Stimulated activated CD4-positive, alpha-beta T cell treated with anti-CD3 and anti-CD28 coated beads, Interleukin-1b, Interleukin-23, amount 100 ng/mL, for 1 hour (primary cell): ENCODE measurements at places on chromosomes 13 and 19.

GRCh38 chr13:112615391-112615790, 27.4 kb upstream of the TUBGCP3 start:
- DNase-seq = no peak

DNA sequence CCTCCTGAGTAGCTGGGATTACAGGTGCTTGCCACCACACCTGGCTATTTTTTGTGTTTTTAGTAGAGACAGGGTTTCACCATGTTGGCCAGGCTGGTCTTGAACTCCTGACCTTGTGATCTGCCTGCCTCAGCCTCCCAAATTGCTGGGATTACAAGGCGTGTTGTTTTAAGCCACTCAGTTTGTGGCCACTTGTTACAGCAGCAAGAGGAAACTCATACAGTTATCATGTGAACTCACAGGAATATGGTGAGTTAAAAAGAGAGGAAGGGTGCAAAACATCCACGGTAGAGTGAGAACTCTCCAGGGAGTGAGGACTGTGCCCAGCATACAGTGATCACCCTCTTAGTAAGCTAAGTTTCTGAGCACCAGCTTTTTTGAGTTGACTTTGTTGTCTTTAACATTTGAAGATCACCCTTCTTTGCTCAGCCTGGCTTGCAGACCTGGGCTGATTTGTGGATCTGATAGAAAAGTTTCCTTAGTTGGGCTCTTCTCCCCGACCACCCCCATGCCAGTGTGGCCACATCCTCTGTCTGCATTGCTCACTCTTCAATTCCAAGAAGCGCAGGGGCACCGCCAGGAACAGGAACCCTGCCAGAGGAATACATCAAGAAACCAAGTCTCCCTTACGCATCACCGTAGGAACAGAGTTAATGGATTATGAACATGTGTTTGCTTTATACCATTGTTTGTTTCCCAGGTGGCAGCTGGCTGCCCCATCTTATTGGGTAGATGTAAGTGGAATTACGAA, 16.0 kb downstream of the ALOX5AP start:
- no peak for DNase-seq

DNA sequence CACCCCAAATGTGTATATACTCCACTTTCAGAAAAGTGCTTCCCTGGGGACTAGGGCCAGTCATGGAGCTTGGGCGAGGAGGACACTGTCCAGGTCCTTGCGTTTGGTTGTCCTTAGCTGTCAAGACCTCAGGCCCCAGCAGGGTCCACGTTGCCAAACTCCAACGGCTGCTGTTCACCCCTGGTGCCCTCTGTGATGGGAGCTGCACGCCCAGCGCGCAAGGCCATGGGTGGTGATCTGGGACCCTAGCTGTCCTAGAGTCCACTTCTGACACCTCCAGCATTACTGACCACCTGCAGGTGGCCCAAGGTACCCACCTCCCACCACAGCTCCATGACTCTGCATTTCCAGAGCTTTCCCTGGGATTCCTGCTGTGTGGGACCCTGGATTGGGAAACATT, 4.0 kb downstream of the LRP3 start:
- no peak for DNase-seq

- DNase-seq = no peak
Measured at GRCh38 chr19:34313188-34313587, 51.8 kb upstream of the GPI start.

DNA sequence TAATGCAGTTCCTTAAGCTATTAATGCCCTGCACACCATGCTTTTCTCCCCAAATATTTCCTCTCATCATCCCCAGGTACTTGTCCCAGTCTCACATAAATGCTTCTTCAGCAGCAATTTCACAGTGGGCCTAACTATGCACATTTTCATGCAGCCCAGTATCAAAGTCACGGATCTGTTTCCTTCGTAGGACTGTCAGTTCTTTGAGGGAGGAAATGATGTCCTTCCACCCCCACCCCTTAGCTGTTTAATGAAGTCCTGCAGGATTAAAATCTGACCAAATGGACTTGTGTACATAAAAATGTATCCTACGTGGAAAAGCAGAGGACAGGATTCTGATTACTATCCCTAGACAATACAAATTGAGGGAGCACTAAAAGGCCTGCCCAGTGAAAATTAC, 68.6 kb upstream of the ARGLU1 start:
- no peak for DNase-seq

GRCh38 chr19:9324584-9324962, 594 bp downstream of the ZNF559 start:
- DNase-seq = no peak

- no peak for DNase-seq
Measured at GRCh38 chr13:32905063-32905863, 111.0 kb upstream of the KL start.

GRCh38 chr13:64928696-64929499, 2301.2 kb downstream of the PCDH9 start:
- DNase-seq = no peak

- DNase-seq = no peak
Measured at GRCh38 chr13:110301606-110302553, 5.1 kb downstream of the COL4A1 start.

DNA sequence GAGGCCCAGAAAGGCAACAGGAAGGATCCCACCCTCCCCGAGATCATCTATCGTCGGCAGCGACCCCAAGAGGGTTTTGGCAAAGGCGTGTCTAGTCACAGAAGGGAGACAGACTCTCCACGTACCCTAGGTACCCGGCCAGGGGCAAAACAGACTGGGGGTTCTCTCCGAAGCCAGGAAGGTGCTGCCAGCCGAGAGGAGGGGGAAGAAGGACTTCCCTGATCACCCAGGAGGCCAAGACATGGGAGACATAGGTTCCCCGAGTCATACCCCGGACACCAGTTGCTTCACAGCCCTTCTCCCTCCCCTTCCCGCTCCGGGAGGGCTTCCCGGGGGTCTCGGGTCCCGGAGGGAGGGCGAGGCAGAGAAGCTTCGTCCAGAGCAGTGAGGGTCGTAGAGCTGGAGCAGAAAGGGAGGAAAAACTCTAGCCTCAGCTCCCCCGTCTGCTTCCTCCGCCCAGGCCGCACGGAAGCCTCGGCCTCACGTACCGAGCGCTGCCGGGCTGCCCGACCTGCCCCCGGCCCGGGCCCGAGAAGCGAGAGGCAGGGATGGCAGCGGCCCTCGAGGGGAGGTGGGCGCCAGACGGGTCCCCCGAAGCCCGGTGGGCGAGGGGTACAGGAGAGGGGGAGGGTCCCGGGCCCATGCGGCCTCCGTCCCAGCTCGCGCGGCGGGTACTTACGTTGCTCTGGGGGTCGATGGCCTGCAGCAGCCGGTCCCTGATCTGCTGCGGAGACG, 644 bp downstream of the MED26 start:
- no peak for DNase-seq

DNA sequence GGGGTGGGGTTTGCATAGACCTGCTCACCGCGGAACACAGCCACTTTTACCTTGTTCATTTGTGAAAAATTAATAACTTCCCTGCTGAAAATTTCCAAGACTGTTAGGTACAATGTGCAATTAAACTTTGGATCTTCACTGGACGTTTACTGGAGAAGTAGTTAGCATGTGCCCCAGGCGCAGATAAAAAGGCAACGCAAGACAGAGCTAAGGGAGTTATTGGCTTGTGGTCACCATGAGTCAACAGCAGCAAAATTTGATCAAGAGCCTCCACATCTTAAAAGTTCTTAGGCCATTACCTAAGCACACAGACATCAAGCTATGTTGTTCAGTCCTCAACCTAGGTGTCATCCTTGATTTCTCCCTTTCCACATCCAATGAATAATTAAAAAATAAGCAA, 257.0 kb downstream of the LHFPL6 start:
- DNase-seq = no peak

GRCh38 chr13:96686286-96686685, 308.0 kb downstream of the OXGR1 start:
- DNase-seq = no peak

GRCh38 chr19:41774515-41774980, 19.2 kb downstream of the CEACAM6 start:
- DNase-seq = no peak

- no peak for DNase-seq
Measured at GRCh38 chr19:44707794-44708193, 8.8 kb downstream of the CEACAM16 start.

- no peak for DNase-seq
Measured at GRCh38 chr13:114132419-114133121, at the start of gene RASA3. Gene RASA3, minus strand, starts transcription at chr13:114132623. Its CDS starts 134 bp downstream, at chr13:114132489.

- DNase-seq = no peak
Measured at GRCh38 chr13:49424011-49424560, 19.8 kb downstream of the CAB39L start.

DNA sequence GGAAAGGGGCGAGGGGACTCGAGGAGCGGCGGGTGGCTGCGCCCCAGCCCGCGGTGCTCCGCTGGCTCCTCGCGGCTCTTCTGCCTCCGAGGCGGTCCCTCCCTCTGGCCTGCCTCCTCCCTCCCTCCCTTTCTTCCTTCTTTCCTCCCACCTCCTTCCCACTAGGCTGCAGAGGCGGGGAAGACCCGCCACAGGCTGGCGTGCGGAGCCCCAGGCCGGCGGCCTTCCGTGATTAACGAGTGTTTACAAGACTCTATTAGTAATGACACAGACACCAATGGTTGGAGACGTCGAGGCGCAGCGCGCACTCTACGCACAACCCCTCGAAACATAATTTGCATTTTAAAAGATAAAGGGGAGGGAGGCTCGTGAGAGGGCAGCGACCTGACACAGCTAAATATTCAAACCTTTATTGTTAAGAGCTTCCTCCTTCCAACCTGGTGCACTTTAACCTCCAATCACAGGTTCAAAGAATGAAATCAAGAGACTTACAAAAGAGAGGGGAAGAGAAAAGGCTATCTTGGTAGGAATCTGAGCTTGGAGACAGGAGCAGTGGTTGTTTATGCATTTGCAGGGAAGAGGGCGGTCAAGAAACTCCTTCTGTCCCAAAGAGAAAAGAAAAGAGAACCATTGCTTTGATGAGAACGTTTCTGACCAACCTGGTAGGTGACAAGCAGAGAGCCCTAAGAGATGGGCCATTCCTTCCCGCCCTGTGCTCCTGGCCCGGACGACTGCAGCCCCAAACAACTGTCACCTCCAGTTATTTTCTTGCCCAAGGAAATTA, at the start of gene CDX2:
Gene CDX2, minus strand, starts transcription at position 234 of the 784 bp plus-strand sequence. CDS start 309 bp downstream, outside the sequence.
- DNase-seq = no peak

DNA sequence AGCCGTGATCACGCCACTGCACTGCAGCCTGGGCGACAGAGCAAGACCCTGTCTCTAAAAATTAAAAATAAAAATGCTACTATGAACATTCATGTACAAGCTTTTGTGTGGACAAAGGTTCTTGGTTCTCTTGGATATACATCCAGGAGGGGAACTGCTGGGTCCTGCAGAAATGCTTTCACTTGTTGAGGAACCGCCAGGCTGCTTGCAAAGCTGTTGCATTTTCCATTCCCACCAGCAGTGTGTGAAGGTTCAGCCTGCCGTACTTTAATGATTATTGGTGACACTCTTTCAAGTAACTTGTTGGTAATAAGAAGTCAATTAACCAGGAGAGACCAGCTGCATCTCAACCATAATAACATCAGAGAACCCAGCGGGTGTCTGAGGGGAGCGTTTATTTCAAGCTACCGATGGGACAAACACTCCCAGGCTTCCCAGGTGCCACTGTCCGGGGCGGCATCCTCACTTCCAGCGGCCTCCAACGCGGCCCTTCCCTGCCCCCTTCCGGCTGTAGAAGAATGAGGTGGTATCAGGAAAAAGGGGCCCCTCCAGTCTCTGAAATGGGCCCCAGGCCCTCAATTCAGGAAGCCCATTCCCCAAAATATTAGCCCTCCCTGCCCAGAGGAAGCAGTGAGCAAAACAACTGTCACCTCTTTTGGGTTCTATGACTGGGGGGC, 15.2 kb upstream of the PPP1R12C start:
- DNase-seq = no peak

DNA sequence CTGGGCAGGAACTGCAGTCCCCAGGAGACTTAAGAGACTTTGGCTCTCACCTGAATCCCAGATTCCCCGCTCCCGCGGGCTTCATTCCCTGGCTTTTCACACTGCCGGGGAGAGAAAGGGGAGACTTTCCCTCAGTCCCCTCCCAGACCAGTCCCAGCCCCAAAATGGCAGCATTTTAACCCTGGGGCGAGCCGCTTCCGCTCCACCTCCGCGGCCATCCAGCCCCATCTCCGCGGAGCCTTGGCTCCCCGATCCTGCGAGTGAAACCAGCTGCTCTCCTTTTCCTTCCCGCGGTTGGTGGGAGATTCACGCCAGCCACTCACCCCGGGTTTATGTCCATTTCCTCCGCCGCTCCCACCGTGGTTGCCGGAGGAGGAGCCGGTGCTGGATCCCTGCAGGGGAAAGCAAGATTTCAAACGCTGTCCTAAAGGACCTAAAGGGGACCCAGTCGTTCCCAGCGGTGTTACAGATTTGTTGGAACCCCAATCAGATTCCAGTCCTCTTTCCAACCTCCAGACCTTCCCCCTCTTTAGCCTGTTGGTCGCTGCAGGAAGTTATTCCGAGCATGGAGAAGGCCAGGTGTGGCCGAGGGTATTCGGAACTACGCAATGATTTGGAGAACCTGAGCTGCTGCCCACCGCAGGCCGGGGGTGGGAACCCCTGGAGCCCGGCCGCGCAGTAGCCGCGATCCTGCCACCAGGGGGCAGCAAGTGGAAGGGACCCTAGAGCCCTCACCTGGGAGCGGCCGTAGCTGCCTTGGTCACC, 3.4 kb downstream of the DMKN start:
- DNase-seq = peak; percentile 33

DNA sequence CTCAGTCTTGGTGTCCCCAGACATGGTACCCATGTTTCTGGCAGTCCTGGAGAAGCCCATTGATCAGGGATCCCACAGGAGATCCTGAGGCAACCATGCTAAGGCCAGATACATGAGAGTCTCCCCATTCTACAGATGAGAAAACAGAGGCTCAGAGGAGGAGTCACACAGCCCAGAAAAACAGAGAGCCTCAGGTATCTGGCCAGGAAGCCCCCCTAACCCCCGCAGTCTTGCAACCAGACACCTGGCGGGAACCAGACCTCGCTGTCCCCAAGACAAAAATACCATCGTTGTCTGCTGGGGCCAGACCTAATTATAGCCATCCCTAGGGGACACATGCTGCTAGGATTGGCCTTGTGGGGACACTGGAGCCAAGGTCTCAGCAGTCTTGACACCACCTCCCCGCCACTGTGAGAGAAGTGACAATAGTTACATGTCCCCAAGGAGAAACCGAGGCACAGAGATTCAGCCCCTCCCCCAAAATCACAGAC, 1.6 kb upstream of the PDE4C start:
- no peak for DNase-seq

DNA sequence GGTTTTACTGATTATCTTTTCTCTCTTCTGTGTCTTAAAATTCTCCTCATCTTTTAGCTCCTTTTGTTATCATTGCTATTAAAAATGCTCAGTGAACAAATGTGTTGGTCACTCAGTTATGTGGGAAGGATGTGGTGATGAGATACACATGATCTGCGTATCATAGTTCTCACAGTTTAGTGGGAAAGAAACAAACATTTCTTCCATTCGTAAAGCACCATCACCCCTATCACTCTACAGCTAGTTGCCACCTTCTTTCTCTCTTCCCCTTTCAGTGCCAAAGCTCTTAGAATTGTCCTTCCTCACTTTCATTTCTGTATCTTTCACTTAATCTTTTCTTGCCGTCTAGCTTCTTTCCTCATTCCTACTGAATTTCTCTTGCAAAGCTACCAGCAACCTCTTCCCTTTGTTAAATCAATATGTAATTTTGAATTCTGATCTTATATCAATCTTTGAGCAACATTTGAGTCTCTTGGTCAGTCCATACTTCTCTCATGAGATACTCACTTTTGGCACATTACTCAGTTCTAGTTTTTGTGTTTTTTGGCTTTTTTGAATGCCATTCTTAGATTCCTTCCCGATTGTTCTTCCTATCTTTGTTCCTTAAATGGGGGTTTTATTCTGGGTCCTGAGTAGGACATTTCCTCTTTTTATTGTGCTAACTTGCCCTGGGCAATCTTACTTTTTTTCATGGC, 122.3 kb downstream of the PCCA start:
- DNase-seq = no peak
